ENCODE measurements at places on chromosomes 1 and 21.

DNA sequence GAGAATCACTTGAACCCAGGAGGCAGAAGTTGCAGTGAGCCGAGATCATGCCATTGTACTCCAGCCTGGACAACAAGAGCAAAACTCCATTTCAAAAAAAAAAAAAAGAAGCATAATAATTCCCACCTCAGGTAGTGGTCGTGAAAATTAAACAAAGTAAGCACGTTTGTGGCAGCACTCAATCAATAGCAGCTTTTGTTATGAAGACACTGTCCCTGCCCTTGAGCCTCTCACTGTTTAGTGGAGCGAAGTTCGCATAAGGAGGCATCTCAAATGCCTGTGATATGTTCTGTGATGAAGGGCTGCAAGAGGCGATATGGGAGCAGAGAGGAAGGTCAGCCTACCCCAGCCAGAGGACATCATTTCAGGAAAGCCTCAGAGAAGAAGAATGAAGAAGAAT, 43.8 kb upstream of the RASAL2 start:
- DNase-seq = no peak

DNA sequence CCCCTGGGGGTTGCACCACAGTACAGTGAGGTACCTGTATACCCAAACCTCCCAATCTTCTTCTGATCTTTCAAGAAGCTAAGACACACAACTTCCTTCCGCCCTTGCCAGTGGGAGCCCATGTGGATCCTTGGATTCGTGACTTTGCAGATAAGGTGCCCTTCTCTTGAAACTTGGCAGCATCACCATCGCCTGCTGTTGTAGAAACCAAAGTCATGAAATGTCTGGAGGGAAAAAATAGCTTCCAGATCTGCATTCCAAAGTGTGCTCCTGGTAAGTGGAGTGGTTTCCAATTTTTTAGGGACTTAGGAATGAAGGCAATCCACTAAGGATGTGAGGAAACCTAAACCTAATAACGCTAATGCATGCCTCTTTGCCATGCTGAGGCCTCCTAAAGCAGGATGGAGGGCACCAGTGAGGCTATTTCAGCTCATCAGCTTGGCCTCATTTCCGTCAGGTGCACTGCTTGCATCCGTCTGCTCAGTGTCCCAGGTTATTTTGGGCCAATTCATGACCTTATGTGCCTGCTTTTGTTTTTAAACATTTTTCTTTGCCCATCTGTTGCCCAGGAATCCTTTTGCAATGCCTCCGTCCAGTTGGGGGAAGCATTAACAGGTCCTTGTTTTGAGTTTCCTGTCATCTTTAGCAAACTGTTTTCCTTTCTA, 8.2 kb upstream of the EFHD2 start:
- DNase-seq = no peak

- no peak for DNase-seq
Measured at GRCh38 chr21:46284077-46284644, 1.2 kb downstream of the MCM3AP start.

DNA sequence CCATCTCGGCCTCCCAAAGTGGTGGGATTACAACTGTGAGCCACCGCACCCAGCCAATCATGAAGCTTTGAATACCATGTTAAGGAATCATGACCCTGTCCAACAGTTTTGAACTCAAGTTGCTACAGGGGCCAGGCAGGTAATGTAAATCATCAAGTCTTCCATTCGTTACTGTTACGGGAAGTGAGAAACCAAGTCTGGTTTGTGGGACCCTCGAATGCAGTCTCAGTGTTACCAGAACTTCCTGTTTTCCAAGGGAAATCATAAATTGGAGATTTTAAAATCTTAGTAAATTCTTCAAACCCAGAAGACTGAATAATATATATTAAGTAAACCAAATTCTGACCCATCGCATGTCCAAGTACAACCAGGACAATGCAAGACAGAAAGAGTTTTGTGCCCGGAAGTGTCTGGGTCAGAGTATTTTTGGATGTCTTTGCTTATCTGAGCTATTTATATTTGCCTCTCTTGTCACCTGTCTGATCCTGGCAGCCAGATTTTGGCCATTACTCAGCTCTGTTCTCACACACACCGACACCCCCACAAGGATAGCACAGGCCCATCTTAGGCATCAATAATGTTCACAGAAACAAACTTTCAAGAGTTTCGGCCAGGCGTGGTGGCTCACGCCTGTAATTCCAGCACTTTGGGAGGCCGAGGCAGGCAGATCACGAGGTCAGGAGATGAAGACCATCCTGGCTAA, 8.8 kb downstream of the ATP5IF1 start:
- DNase-seq = no peak

DNA sequence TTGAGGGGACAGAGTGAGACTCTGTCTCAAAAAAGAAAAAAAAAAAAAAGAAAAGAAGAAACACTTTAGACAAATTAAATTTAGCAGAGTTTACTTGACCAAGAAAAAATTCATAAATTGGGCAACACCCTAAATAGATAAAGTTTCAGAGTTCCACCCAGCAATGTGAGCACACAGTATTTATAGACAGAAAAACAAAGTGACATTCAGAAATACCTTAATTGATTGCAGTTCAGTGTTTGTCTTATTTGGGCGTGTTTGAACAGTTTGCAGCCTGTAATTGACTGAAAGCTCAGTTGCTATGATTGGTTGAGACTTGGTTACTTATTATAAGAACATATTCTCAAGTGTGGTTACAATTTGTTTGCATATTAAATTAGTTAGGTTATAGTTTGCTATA, 603.5 kb upstream of the NEGR1 start:
- DNase-seq = no peak

GRCh38 chr1:33342041-33342723, 21.3 kb upstream of the A3GALT2 start:
- DNase-seq = peak; percentile 95
